Activated naive CD4-positive, alpha-beta T cell treated with anti-CD3 and anti-CD28 coated beads for 36 hours (primary cell): ENCODE measurements at places on chromosomes 6 and 20. TPM values are rescaled to one million over a fixed set of nuclear protein-coding genes. Genes with fewer than 3 reads are reported as not detected.
A peak's percentile ranks its signal among the peaks of the same experiment; 100 is the strongest.

GRM1 gene
- not detected for total RNA-seq

PLCB4 gene
- total RNA-seq, result not detected

ACOT8 gene
- total RNA-seq, result 23.3 TPM

HLA-DQA1 gene
- 0.93 TPM for total RNA-seq

- H3K27ac ChIP-seq, result no peak overlapping the region
- DNase-seq, result peak; percentile 25
- H3K36me3 ChIP-seq, result no peaks in the 10 kb centered on the region
- H3K4me3 ChIP-seq, result no peak overlapping the region
- peaks cover 2% of the 10 kb centered on the region for H3K4me1 ChIP-seq
These were observed 50.0 kb downstream of the SYNDIG1 start for GRCh38 chr20:24519476-24519875.

GRCh38 chr6:15515660-15516375 is 147.0 kb downstream of the DTNBP1 start:
- peaks cover 41% of the 10 kb centered on the region for H3K36me3 ChIP-seq
- no peaks in the 10 kb centered on the region for H3K27me3 ChIP-seq
- peak overlapping the region; percentile 46 for H3K27ac ChIP-seq
- H3K4me1 ChIP-seq, result no peaks in the 10 kb centered on the region
- H3K4me3 ChIP-seq, result no peak overlapping the region

DNA sequence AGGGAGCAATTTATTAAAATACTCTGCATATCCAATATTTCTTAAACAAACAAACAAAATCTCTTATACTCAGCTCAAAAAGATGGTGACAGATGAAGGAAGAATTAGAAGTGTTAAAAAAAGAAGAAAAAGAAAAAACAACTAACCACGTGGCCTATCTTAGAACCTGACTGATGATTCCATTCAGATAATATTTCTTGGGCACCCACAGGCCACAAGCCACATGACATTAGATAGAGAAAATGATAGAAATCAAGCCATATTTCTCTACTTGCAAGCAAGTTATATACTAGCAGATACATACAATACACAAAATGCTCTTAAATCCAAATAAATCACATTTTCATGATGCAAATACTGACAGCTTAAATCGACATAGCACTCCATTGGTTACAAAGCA is 14.5 kb upstream of the RAMACL start:
- H3K4me1 ChIP-seq, result no peaks in the 10 kb centered on the region
- no peak overlapping the region for H3K4me3 ChIP-seq
- H3K36me3 ChIP-seq, result no peaks in the 10 kb centered on the region
- H3K27me3 ChIP-seq, result no peaks in the 10 kb centered on the region
- H3K27ac ChIP-seq, result no peak overlapping the region

DNA sequence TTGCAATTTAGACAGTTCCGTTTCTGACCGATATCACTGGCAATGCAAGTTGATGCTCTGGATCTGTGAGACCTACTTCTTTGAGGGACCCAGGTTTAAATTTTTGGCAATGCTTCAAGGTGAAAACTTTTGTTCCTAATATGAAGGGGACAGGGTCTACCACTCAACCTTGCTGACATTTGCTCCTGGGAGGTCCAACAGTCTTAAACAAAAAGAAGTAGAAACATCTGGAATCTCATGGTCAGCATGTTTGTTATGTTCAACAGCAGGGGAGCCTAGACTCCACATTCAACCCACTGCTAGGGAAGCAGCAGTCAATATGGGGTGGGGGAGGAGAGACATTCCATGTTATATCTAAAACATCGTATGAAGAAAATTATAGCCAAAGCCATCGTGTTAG is 196.4 kb downstream of the SIM1 start:
- H3K27ac ChIP-seq, result no peak overlapping the region
- no peaks in the 10 kb centered on the region for H3K4me1 ChIP-seq
- H3K27me3 ChIP-seq, result peaks cover 3% of the 10 kb centered on the region
- no peak overlapping the region for H3K4me3 ChIP-seq

DNA sequence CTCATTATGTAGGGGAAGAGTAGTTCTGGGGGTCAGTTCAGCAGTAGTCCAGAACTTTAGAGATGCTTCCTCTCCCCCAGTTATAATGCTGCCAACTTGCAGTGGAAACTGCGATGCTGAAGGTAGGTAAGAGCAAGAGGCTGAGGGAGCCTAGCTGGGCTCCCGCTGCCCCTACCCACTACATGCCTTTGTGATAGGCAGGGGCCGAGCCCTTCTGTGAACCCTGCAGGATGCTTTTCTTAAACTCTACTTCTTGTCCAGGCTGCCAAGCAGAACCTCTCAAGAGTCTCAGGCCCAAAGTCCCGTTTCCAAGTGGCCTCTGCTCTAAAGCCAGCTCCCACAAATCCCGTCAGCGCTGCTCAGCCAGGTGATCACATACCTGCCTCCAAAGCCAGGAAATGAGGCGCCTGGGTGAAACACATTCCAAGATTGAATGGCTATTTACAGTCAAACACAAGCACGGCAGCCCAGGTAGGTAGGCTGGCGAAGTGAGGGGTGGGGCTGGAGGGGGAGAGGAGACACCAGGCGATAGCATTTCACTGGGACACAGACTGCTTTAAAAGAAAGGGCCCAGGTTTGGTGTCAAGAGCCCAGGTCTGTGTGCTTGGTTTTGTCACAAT is 150.7 kb downstream of the CD24 start:
- no peak overlapping the region for H3K4me3 ChIP-seq
- no peak overlapping the region for H3K27ac ChIP-seq
- peaks cover 6% of the 10 kb centered on the region for H3K27me3 ChIP-seq
- no peak for DNase-seq

DNA sequence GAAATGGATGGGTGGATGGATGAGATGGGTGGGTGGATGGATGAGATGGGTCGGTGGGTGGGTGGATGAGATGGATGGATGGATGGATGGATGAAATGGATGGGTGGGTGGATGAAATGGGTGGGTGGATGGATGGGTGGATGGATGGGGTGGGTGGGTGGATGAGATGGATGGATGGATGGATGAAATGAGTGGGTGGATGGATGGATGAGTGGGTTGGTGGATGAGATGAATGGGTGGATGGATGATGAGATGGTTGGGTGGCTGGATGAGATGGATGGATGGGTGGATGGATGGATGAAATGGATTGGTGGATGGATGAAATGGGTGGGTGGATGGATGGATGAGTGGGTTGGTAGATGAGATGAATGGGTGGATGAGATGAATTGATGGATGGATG is 35.7 kb downstream of the THBS2 start:
- DNase-seq, result no peak
- no peaks in the 10 kb centered on the region for H3K27me3 ChIP-seq
- peaks cover 3% of the 10 kb centered on the region for H3K4me1 ChIP-seq
- H3K36me3 ChIP-seq, result no peaks in the 10 kb centered on the region
